DMS79 (cell line): ENCODE measurements at places on chromosomes 3 and 15.
A peak's percentile ranks its signal among the peaks of the same experiment; 100 is the strongest.

GRCh38 chr3:126245811-126246727, 65.7 kb upstream of the ALDH1L1 start:
- DNase-seq = no peak

- no peak for DNase-seq
These were observed 76.3 kb upstream of the FRMD4B start for GRCh38 chr3:69462022-69462825.

DNA sequence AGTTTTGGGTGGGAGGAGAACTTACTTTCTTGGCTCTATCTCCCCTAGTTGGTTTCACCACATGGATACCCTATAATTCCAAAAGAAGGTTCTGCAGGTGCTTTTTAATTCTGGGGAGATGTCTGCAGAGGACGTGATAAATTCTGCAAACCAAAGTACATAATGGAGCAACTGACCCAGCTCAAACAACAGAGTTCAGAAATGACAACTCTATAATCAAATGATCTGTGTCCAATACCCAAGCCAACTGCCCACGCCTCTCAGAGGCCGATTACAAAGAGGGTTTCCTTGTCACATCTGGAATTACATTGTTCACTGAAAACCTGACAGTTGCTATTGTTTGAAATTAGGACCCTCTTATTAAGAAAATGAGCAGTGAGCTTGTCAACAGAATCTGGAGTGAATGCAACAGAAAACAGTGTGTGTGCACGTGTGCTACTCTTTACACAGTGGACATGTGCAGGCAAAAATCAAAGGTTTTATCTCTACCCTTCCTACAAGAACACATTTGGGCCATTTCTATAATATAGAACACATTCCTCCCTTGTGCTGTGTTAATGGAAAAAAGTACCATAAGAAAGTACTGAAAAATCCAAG, 593.0 kb downstream of the MAGI1 start:
- no peak for DNase-seq

DNA sequence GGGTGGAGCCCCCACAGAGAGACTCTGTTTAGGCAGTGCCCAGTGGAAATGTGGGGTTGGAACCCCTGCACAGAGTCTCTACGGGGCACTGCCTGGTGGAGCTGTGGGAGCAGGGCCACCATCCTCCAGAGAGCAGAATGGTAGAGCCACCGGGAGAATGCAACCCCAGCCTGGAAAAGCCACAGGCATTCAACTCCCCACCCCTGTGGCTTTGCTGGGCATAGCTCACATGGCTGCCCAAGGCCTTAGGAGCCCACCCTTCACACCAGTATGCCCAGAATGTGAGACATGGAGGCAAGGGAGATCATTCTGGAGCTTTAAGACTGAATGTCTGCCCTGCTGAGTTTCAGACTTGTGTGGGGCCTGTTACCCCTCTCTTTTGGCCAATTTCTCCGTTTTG, 19.0 kb upstream of the CHCHD6 start:
- no peak for DNase-seq

- no peak for DNase-seq
These were observed 130.9 kb downstream of the PGPEP1L start for GRCh38 chr15:98876451-98877369.

GRCh38 chr3:50230794-50231125, 5.2 kb upstream of the GNAI2 start:
- no peak for DNase-seq

DNA sequence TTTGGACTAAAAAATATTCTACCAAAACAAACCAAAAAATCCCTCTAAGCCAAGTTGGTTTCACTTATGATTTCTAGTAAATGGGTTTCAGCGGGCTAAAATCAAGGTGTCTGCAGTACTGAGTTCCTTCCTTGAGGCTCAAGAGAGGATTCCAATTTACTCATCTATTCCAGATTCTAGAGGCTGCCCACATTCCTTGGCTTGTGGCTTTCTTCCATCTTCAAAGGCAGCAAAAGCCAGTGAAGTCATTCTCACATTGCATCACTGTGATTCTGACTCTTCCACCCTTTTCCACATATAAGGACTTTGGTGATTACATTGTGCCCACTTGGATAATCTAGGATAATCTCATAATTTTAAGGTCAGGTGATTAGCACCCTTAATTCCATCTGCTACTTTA, 48.1 kb downstream of the DPPA2 start:
- no peak for DNase-seq

DNA sequence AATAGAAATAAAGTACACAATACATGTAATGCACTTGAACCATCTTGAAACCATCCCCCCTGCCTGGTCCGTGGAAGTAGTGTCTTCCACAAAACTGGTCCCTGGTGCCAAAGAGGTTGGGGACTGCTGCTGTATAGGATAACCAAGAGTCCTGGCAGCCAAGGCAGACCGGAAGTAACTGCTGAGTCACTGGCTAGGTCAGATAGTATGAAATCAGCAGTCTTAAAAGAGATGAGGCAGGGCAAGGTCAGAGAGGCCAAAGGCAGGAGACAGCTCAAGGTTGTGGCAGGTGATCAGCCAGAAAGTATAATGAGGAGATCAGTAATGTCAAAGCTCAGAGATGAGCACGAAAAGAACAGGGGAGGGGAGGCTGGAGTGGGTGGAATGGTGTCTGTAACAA, 60.2 kb downstream of the MAP3K13 start:
- DNase-seq = no peak

GRCh38 chr15:79172801-79173460, 82.4 kb upstream of the RASGRF1 start:
- no peak for DNase-seq

DNA sequence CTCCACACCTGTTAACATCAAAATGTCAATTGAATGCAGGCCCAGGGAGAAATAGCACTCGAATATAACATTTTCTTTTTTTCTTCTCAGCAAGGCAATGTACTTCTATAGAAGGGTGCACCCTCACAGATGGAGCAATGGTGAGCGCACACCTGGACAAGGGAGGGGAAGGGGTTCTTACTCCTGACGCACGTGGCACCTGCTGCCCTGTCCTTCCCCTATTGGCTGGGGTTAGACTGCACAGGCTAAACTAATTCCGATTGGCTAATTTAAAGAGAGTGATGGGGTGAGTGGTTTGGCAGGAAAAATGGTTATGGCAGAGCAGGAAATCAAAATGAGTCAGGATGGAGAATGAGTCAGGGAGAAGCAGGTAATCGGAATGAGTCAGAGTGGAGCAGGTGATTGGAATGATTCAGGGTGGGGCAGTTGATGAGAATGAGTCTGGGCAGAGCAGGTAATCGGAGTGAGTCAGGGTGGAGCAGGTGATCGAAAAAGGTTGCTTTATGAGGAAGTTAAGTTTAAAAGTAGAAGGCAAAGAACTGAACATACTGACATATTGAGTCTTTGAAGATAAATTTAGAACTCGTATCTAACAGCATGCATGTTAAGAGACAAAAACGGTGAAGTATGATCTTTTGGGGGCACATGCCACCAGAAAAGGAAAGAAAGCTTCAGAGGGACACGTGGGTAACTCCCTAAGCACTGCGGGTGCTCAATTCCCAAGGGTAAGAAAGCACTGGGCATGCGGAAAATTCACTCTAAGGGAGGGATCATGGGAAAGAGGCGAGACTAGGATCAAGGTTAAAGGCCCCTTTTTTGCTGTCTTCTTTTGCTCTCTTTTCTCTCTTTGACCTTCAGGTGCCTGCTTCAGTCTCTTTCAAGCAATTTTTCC, 72.9 kb upstream of the GALNT15 start:
- no peak for DNase-seq

DNA sequence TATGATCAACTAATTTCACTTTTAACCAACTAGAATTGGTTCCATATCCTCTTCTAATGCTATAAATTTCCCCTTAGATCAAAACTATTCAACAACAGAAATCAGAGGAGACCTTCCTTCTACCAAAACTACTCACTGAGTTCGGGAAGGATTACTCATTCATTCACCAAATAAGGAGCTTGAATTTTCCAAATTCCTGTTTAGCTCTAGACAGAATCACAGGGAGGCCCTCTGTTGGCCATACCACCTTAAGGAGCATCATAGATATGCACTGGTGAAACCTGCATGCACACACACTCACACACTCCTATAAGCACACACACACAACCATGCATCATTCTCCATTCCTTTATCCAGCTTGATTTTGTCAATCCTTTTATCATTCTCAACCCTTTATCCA, 49.0 kb downstream of the SUCLG2 start:
- DNase-seq = no peak

- no peak for DNase-seq
These were observed 447.8 kb upstream of the THBS1 start for GRCh38 chr15:39132954-39133600.

GRCh38 chr3:122947196-122947595, 80.4 kb downstream of the SEMA5B start:
- DNase-seq = no peak

GRCh38 chr15:101461097-101461496, 28.4 kb downstream of the PCSK6 start:
- no peak for DNase-seq

- DNase-seq = no peak
These were observed 3.9 kb downstream of the UNC13C start for GRCh38 chr15:53982071-53982680.

DNA sequence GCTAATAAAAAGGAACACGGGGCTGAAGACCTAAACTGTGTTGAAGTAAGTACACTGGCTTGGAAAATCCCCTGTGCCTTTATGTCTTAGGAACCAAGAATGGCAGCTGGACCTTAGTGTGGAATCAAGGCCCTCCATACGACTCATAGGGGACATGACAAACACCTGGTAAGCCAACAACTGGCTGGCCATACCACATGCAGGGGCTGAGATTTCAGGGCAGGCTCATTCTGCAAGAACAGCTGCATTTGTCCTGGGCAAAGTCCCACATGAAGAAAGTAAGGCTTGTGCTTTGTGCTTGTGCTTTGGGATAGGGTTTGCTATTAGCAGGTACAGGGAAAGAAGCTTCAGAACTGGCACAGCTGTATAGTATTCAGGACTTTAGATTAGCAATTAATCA, 18.0 kb downstream of the ETV5 start:
- no peak for DNase-seq

DNA sequence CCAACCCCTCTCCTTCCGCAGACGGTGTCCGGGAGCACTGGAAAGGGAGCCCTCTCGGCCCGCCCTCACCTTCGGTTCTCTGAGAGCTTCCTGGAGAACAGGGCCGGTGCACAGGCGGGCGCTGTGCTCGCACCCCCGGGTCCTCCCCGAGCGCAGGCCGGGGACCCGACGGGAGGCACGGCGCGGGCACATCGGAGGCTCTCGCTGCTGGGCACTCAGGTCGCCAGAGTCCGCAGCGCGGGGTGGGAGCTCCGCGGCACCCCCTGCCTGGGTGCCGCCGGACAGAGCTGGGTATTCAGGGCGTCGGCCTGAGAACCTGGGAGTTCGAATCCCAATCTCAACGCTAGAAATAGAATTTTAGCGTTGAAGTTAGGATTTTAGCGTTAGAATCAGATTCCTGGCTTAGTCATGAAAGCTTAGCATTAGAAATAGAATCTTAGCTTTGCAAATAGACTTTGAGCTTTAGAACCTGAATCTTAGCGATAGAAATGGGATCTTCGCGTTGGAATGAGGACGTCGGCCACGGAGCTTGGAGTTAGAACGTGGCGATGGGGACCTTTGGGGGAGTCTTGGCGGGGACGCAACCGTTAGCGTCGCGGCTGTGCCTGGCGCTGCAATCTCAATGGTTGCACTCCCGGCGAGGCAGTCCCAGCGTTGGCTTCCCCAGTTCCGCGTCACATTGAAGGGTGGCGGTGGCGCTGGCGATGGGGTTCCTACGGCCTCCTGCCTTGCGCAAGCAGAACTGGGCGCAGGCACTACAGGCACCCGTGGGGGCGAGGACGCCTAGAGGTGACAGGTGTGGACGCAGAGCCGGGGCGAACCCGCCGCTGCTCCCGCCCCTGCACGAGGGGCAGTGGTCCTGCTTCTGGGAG, 549 bp downstream of the TRH start:
- peak; percentile 8 for DNase-seq

GRCh38 chr3:152443212-152444023, 174.7 kb downstream of the MBNL1 start:
- no peak for DNase-seq
